Activated naive CD4-positive, alpha-beta T cell treated with anti-CD3 and anti-CD28 coated beads for 36 hours (primary cell): ENCODE measurements at places on chromosomes 12 and 14.

DNA sequence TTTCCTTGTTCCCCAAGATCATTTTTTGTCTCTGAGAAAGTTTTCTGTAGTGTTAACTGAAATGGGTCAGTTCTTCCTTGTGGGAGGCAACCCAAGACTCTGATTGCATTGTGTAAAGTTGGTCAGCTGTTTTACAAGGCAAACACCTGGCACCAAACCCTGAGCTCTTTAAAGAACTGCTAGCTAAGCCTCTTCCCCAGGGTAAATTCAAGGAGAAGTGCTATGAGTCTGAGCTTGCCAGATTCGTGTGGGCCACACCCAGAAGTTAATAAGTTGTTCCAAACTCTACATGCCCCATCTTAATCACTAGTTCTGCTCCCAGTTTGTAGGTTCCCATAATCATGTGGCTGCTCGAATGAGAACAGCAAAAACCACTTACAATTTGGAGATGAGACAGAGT lies 214.5 kb downstream of the BTG1 start:
- DNase-seq, result no peak

GRCh38 chr12:1117970-1118563 lies 127.0 kb downstream of the ERC1 start:
- DNase-seq, result peak; percentile 84

DNA sequence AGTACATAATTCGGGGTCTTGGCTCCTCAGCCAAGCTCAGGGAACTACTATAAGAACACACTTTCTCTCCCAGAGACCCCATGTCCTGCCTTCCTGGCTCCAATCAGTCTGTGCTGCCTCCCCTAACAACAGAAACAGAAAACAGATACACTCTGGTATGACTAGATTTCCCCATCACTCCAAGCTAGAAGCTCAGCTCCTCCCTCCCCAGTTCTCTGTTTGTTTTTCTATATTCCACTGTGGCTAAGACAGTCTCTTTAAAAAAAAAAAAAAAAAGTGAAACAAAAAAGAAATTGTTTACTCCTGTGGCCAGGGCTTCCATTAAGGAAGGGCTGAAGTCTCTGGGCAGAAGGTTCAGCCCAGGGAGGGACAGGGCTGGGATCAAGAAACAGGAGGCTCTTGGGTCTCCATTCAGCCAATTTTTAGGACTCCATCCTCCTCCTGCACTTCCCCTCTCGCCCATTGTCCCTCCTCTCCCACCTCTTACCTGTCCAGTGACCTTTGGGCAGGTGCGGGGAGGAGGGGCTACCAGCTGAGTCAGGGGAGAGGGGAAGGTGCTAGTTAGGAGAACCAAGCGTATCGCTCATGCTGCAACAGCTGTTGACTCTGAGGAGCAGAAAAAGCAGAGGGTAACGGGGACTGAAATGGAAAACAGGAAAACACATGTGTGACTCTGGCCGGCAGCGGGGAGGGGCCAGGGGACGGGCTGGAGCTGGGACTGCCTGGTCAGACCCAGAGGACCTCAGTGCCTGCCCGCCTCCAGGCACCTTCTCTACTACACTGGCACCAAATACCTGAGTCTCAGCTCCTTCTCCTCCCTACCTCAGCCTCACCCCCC lies 4.1 kb upstream of the SLC7A7 start:
- DNase-seq, result no peak

GRCh38 chr12:65885312-65885711 lies 61.0 kb downstream of the HMGA2 start:
- no peak for DNase-seq

DNA sequence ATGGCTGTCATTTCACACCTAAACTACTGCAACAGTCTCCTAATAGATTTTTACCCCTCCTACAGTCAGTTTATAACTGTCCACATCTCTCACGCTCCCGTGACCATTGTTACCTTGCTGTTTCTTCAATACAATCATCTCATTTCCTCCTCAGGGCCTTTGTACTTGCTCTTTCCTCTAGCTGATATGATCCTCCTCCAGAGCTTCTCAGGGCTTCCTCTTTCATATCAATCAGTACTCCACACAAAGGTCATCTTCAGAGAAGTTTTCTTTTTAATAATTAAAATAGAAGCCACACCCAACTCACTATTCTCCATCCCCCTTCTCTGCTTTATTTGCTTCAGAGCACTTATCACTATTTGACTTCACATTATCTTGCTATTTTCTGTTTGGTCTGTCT lies 508.2 kb downstream of the NELL2 start:
- no peak for DNase-seq

DNA sequence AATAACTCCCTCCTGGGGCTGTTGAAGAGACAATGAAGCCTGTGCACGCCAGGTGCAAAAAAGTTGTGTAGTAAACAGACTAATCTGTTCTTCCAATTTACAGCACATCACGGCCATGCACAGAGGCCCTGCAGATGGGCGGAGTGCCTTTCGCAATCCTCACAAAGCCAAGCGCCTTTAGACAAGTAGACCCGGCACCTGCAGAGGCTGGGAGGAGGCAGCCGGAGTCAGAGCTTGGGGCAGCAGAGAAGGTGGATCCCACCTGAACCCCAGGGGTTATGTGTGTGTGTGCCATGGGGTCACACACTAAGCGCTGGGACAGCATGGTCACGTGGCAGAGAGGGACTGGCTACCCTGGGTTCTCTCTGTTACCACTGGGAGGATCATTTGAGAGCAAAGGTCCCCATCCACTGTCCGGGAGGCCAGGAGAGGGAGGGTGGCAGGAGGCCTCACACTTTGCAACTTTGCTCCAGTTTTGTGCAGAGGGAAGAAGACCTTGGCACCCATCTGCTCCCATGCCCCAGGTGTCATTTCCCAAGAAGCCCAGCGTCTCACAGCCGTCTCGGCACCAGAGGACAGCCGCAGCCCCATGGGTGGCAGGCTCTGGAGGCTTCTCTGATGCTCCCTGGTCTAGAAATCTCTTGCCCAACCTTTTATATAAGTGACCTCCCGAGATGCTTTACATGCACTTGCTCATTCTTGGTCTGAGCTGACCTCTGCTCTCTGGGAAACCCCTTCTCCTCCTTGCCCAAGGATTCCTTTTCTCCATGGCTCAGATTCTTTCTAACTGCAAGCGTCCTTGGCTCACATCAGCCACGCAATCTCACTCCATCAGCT lies 80.0 kb upstream of the DICER1 start:
- no peak for DNase-seq
